ENCODE measurements at places on chromosomes 16 and 17.
A peak's percentile ranks its signal among the peaks of the same experiment; 100 is the strongest.

DNA sequence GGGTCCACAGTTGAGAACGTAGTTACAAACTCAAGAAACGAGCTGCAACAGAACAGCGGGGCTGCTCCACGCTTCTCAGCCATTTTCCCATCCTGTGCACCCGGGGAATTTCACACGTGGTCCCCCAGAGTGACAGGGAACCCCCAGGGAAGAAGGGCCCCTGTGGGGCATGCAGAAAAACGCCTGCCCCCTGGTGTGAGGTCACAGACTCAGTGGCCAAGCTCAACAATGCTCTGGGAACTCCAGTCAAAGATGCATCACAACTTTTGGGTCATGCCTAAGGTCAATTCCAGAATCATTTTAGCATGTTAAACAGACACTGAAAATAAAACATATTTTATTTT is 115.4 kb downstream of the ZNF778 start:
- no peak for DNase-seq

- no peak for DNase-seq
These were observed 61.6 kb downstream of the RGS9 start for GRCh38 chr17:65198653-65199382.

- DNase-seq: no peak
These were observed 10.7 kb downstream of the C16orf95 start for GRCh38 chr16:87306516-87306915.

DNA sequence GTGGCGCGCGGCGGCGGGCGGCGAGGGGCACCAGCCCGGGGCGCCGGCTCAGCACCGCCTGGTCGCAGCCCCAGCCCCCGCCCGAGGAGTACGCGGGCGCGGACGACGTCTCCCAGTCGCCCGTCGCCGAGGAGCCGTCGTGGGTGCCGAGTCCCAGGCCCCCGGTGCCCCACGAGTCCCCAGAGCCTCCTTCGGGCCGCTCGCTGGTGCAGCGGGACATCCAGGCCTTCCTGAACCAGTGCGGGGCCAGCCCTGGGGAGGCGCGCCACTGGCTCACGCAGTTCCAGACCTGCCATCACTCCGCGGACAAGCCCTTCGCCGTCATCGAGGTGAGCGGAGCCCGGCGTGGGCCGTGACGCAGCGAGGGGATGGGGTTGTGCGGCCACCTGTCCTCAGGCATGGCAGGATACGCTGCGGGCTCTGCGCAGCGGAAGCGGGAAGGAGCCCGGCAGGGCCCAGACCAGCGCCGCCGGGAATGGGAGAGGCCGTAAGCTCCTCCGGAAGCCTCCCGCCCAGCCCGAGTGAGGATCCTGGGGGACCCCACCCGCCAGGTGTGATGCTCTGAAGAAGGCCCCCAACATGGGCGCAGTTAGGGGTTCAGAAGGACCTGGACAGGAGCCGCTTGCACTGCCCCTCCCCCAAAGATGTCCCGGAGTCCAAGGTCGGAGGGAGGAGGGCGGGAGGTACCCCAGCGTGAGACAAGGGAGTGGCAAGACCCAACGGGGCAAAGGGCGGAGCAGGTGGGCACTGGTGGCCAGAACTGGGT is 522 bp downstream of the NAGS start:
- no peak for DNase-seq

DNA sequence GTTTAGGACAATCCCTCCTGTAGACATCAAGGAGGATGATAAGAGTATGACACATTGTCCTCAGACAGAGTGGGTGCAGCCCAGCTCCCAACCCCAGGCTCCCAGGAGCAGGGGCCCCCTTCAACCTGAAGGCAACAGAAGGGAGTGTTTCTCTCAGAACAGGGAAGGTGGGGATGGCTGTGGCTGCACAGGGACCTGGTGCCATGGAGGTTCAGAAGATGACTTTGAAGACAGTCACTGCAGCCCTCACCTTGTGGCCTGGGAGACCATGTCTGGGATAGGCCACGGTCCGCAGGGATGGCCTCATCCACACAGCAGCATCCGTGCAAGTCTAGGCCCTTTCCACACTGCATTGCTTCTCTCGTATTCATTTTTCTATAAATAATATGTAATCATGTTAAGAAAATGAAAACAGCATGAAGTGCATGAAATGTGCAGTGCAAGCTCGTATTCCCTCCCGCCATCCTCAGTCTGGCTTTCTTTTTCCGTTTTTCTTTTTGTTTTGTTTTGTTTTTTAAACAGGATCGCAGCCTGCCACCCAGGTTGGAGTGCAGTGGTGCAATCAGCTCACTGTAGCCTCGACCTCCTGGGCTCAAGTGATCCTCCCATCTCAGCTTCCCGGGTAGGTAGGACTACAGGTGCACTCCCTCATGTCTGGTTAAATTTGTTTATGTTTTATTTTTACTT is 71.1 kb downstream of the METRNL start:
- no peak for DNase-seq

- no peak for DNase-seq
These were observed 23.0 kb upstream of the CYLD start for GRCh38 chr16:50718761-50719400.

DNA sequence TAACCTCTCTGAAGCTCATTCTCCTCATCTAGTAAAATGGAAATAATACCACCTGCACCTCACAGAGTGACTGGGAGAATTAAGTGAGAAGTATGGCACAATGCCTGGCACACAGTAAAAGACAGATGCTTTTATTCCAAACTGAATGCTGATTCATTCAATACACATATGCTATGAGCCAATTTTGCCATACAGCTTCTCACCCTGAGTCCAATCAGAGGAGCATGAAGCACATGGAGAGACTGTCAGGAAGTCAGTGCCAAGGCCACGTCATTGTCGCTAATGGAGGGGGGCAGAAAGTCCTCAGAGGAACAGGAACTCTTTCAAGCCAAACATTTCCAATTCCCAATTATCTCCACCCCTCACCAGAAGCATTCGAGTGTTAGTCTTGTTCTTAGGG is 11.6 kb downstream of the MKS1 start:
- peak; percentile 19 for DNase-seq

- no peak for DNase-seq
These were observed 787 bp downstream of the ZFPM1 start for GRCh38 chr16:88453611-88454522.

GRCh38 chr16:80552277-80552676 is 11.5 kb downstream of the DYNLRB2 start:
- DNase-seq: no peak

GRCh38 chr17:9346296-9346926 is 229.2 kb downstream of the STX8 start:
- DNase-seq: no peak

Data from hippocampal formation (tissue), 2 donors.